ENCODE measurements at places on chromosomes 5 and 9.

GRCh38 chr5:167701051-167701450, 590.4 kb upstream of the WWC1 start:
- no peak for DNase-seq

DNA sequence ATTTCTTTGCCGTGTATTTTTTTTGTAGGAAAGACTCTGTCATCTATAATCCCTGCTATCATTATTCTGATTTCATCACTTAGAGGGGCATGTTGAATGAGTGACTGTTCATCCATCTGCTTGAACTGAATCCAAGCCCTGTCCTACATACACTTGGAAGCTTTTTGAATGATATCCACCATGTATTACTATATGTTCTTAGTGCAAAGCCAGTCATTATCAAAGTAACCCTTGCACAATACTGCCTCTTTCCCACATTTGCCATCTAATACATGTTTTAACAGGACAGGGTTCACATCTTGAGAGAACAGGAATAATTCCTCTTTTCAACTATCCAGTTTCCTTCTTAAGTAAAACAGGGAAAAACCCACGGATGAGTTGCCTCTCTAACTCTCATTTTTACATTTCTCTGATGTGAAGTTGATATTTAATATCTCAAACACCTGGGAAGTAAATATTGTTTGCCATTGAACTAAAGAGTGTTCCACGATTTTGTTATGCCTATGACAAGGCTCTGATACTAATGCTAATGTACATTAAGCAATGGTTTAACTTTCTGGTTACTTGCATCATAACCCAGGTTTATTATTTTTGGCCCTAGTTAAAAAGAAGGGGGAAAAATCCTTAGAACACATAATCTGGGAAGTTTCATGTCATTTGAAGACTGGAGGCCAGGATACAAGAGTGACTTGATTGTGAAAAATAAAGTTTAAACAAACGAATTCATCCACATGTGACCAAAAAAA, 103.7 kb upstream of the TARS1 start:
- no peak for DNase-seq

DNA sequence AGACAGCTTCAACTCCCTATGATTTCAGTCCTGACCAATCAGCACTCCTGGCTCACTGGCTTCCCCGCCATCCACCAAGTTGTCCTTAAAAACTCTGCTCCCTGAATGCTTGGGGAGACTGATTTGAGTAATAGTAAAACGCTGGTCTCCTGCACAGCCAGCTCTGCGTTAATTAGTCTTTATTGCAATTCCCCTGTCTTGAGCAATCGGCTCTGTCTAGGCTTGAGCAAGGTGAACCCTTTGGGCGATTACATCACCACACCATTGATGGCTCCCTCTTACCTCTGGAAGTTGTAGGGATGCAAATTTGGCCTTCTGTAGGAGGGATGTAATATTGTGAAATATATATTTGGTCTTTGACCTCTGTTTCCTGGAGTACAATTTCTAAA, 2.9 kb upstream of the SLC23A1 start:
- DNase-seq = no peak

DNA sequence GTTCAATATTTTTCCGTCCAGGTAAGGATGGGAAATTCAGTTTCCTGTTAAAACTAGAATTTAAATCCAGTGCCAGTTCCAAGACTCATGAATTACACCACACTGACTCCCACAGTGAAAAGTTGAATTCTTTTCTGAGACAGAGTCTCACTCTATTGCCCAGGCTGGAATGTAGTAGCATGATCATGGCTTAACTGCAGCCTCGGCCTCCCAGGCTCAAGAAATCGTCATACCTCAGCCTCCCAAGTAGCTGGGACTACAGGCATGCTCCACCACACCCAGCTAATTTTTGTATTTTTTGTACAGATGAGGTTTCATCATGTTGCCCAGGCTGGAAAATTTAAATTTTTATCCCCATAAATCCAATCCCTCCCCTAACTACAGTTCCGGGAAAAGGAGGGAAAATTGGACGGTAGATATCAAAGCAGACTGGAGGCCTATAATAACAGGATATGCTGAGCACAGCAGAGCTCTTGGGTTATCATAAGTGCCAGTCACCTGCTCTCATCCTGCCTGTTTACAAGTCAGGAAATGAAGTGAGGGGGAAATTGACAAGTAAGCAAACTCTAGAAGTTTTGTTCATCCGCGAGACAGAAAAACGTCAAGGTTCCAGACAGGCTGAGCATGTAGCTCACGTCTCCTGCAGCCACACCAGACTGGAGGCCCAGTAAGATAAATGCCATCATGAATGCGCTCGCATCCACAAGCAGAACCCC, 105.7 kb downstream of the UGCG start:
- DNase-seq = no peak

GRCh38 chr5:168055141-168055683, 236.2 kb upstream of the WWC1 start:
- DNase-seq = no peak

- no peak for DNase-seq
Observed at GRCh38 chr5:11222169-11222568, 461.1 kb upstream of the DAP start.

DNA sequence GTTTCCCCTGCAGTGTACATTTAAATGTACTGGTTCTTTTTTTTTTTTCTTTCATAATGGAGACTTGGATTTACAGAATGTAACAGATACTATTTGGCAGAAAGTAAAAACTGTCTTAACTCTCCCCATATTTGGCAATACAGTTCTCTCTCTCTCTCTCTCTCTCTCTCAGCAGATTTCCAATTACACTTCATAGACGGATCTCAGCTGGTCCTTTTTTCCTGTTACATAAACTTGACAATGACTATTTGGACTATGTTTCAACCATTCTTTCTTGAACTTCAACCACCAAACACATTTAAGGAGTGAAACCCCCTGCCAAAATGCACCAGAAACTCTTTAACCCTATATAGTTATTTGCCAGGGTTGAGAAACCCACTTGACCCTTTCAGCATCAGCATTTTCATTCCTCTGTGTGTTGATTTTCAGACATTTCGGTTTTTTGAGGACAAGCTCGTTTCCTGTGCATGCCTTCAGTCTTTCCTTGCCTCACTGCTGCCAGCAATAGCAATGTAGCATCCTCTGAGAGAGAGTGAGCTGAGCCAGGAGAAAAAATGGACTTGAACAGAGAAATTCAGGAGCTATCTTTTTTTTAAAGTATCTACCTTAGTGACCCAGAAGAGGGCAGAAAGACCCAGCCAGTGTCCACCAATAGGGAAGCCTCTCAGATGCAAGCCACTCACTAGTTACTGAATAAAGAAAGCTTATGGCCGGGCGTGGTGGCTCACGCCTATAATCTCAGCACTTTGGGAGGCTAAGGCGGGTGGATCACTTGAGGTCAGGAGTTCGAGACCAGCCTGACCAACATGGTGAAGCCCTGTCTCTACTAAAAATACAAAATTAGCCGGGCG, 26.0 kb upstream of the GNA14 start:
- peak; percentile 6 for DNase-seq

GRCh38 chr9:72360324-72360723, 4.7 kb downstream of the ZFAND5 start:
- DNase-seq = no peak

DNA sequence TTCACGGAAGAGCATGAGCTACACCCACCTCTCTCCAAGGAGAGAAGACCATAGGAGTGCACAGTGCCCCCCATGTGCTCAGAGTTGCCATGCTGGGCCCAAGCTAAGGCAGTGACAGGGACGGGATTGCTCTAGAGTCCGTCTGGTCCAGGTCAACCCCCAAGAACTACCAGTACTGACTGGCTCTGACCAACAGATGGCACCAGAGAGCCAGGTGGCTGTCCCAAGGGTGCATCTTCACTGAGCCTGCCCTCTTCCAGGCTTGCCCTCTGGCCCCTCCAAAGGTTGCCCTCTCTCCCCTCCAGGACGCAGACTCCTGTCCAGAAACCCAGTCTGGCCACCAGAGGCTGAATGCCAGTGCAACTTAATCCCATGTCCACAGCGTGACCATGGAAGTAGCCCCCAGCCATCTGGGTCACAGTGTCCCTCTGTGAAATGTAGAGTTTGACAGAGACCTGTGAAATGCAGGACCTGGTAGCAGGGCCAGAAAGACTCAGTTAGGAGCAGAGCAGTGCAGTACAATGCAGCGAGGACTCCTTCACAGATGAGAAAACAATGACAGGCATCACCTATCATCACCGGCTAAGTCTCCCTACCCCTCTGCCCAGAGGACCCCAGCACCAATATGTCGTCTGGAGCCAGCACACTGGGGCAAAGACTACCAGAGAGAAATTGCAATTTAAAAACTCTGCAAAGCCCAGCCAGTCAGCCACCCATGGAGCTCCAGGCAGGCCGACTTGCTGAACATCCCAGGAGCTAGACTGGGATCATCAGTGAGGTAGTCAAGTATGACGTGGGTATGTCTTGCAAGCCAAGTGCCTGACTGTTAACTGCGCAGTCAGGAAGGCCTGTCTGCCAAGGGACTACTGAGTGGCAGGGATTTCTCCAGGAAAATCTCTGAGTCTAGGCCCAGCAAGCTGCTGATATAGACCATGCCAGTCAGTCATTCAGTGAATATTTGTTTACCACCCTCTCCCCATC, 7.7 kb upstream of the SKP1 start:
- peak; percentile 64 for DNase-seq

DNA sequence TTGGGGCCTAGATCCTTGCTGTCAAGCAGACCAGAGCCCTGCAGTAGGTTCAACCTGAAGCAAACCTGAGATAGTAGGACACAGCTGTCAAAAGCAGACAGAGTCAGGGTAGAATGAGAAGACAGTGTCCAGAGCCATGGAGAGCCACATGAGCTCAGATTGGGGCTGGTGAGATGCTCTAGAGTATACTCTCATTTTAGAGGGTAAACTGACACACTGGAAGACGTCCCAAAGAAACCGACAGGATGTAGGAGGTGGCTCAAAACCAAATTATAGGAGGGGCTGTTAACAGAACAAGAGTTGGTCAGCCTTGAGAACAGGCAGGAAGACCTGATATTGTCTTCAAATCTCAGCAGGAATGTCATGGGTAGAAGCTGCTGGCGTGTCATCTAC, 11.5 kb downstream of the CCDC69 start:
- no peak for DNase-seq

DNA sequence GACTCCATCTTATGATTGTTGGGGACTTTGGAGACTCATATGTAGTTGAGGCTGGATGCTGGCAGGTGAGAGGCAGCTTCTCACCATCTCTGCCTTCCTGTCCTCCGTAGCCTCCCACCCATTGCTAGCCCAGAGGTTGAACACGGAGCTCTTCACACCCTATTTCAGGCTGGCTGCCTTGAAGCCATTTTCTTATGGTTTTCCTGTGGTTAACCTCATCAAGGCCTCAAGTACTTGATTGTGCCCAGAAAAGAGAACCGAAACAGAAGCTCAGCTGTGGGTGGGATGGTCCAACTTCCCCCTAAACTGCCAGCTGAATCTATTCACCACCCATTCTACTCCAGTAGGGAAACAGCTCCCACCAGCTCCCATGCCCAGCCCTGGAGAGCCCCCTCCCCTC, 102.9 kb downstream of the LIFR start:
- no peak for DNase-seq

- DNase-seq = no peak
Observed at GRCh38 chr9:110847671-110848070, 179.1 kb downstream of the MUSK start.

GRCh38 chr5:140633021-140633471, at the start of gene CD14:
CD14 (minus strand) TSS chr5:140633175; CDS start chr5:140633071, 104 bp downstream.
- peak; percentile 61 for DNase-seq

- no peak for DNase-seq
Observed at GRCh38 chr9:126170286-126170823, 156.3 kb upstream of the MVB12B start.

DNA sequence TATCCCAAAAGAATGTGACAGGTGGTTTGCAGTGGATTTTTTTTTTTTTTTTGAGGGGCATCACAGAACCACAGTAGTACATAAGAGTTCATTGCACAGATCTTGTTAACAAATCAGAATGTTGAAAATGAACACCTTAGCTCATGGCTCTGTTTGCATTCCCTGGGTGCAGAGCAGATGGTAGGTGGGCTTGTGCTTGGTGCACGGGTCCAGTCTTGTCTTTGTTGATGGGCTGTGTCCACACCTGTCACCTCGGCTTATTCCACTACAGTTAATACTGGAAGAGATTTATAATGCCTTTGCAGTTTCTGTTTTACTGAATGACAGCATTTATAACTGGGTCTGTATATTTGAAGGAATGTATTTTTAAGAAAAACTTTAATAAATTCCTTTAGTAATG, 146.6 kb downstream of the KDM4C start:
- no peak for DNase-seq

GRCh38 chr5:14066326-14066725, 76.8 kb upstream of the TRIO start:
- DNase-seq = no peak

- DNase-seq = no peak
Observed at GRCh38 chr5:153713943-153714342, 223.5 kb downstream of the GRIA1 start.

DNA sequence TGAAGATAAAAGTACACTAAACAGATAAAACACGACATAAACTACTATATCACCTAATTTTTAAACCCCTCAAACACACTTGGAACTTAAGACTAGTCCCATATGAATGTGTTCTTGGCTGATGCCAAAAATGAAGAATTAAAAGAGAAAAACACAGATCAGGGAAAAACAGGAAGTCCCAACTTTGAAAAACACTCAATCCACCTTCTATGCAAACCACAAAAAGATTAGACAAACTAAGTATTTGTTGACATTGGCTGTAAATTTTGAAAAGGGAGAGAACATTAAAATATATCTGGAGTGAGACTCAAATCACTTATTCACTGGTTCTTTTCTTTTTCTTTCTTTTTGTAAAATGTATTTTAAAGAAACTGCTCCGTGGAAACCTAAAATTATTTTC, 81.4 kb downstream of the ANKH start:
- no peak for DNase-seq

GRCh38 chr9:85964949-85965348, 24.0 kb downstream of the NAA35 start:
- no peak for DNase-seq

DNA sequence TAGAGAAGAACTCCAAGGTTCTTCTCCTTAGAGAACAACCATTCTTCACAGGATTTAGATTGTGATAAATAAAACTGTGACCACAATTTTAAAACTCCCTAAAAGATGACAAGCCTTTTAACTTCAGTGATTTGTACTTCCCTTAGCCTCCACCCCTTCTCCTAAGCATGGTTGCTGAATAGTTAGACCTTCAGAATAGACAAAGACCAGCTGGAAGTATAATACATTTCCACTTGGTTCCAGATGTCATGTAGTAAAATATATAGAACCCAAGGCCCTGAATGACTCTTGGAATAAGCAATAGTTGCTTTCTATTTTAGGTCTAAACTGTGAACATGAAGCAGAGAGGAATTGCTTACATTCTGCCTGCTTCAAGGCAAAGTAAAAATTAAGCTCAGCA, 208.7 kb downstream of the ARRDC3 start:
- DNase-seq = no peak
